ELF-1 (cell line): ENCODE measurements at places on chromosomes 2 and 18.
A peak's percentile ranks its signal among the peaks of the same experiment; 100 is the strongest.

GRCh38 chr18:7683753-7684152 is 116.6 kb downstream of the PTPRM start:
- peak; percentile 86 for DNase-seq

GRCh38 chr2:112187046-112187715 is 49.0 kb downstream of the FBLN7 start:
- DNase-seq, result no peak

GRCh38 chr2:111522231-111522768 is 361.7 kb downstream of the ANAPC1 start:
- DNase-seq, result no peak

DNA sequence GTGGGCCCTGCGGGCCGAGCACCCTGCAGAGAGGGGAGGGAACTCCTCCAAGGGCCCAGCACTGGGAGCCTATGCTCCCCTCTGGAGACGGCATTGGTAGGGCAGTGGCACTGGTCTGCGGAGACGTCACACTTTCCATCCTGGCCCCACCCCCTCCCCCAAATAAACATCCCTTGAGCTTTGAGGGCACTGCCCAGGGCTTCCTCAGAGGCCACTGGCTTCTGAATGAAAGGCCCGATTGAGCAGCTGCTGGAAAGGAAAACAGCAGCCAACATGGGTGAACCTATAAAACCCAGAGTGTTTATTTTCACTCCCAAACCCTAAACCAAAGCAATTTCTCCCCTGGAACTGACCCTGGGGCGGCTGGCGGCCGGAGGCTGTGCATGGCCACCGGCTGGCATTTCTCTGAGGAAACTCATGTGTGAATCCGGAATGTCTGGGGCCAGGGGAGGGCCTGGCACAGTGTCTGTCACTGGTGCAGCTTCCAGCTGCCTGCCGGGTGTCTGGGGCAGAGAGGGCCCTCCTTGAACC is 138.9 kb downstream of the DYSF start:
- DNase-seq, result peak; percentile 17

GRCh38 chr2:177542396-177542795 is 149.8 kb downstream of the AGPS start:
- no peak for DNase-seq

DNA sequence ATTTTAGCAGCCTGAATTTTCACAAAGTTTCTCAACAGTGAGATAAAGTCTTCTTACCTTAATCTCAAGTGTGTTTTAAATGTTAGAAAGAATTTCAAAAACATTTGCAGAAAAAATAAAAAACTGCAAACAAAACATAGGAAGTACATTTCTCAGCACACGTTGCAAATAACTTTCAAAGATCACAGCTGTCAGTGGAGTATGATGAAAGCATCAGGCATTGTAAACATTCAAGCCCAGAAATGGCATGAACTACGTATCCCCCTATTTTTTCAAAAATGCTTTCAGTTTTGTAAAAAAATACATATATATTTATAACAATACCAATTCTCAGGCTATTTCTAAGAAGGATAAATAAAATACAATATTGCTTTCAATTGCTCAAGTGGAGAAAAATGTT is 320.6 kb upstream of the TFPI start:
- no peak for DNase-seq

DNA sequence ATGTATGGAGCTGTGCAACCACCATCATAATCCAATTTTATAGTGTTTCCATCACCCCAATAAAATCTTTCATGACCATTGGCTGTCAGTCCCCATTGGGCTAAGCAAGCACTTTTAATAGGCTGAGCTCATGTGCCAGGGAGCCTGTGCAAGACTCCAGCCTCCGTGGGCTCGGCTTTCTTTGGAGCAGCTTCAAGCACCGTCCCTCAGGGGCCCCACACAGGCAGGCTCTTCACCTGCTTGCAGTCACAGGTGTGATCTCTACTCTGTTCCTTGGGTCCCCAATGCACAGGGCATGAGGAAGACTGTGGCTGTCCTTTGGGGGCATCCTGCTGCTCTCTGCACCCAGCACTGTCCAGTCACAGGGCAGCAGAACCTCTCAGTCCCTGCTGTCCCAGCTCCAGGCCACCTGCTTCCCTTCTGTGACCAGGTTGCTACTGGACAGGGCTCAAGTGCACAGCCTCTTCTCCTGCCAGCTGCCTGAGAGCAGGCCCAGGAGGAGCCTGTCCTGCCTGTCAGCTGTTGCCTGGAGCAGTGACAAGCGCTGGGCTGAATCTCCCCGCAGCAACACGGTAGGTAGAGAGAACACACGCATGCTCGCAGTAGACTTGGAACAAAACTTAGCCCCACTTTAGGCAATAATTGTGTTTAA is 40.7 kb upstream of the TMEM131 start:
- DNase-seq, result peak; percentile 35

DNA sequence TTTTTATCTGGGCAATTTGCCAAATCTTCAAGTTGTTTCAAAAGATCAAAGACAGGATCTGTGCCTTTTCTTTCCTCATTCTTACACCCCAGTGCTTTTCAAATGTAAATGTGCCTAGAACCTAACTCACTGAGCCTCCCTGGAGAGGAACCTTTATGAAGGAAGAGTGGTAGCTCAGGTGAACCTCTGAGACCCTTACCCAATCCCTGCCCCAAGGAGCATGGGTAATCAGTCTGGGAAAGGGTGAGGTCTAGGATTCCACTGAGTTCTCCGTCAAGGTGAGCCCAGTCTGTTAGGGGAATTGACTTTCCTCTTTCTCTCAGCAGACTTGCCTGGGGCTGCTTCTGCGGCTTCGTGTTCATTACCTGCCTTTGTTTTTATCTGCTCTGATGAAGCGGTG is 88.1 kb upstream of the MAP4K4 start:
- peak; percentile 62 for DNase-seq

- DNase-seq, result no peak
Observed at GRCh38 chr18:3983351-3983969, 471.6 kb downstream of the DLGAP1 start.

DNA sequence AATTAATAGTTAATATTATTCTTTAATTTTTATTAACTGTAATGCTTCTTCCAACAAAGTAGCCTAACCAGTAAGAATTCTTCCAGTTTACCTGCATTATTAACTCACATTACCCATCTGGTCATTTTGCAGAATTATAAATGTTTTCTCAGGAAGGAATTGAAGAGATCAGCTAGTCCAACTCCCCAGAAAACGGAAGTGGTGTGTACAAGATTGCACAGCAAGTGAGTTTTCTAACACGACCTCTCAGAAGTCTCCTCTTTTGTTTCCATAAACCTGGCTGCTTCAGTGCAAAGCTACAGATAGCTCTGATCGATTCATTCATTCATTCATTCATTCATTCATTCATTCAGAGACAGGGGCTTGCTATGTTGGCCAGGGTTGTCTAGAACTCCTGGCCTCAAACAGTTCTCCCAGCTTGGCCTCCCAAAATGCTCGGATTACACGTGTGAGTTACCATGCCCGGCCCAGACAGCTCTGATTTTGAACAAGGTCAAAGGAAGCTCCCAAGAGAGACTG is 128.8 kb upstream of the REV1 start:
- DNase-seq, result no peak

DNA sequence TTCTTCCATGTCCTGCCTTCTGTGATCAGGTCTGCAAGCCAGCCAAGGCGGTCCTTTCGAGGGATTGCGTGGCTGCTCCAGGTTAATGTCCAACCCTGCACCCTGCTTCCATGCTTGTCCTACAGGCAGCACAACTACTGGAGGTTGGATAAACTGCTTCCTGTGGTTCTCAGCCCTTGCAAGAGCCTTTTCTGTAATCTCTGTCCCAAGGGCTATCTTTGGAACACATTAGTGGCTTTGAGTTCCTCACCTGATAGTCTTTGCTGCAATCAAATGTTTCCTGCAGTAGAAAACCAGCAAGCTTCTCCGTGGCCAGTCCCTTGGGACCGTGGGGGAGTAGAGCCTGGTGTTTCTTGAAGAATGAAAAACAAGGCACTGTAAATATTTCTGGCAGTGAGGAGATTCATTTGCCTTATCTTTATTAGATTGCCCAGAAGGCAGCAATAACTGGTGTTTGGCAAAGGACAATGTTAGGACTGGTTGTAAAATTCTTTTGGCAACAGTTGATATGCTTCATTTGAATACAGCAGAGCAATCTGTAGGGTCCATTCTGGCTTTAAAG is 214.4 kb downstream of the FHOD3 start:
- DNase-seq, result no peak

DNA sequence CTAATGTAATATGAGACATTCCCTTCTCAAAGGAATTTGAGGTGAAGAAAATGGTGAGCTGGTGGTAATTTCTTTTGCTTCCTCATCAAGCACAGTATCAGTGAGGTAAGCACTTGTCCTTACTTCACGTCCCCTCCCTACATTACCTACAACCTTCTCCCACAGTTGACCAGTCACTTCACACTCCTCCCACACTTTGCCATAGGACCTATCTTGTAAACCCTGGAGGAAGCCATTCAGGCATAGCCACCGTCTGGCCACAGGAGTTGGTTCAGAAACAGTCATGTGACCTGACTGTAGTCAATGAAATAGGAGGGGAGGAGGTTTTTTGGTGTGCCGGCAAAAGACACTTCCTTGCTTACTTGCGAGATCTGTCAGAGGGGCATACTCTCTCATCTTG is 12.1 kb downstream of the ACOXL start:
- DNase-seq, result no peak

GRCh38 chr2:54158311-54158710 is 42.9 kb downstream of the ACYP2 start:
- no peak for DNase-seq

DNA sequence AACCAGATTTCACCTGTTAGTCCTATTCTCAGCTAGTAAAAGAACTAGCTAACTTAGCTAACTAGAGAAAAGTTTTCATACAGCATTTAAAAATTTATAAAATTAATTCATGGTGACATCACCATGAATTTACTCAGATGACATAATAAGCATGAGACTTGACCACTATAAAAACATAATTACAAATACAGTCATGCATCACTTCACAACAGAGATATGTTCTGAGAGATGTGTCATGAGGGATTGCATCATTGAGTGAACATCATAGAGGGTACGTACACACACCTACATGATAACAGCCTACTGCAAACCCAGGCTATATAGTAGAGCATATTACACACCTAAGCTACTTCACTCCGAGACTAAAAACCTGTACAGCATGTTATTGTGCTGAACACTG is 481.3 kb upstream of the CHAC2 start:
- no peak for DNase-seq

DNA sequence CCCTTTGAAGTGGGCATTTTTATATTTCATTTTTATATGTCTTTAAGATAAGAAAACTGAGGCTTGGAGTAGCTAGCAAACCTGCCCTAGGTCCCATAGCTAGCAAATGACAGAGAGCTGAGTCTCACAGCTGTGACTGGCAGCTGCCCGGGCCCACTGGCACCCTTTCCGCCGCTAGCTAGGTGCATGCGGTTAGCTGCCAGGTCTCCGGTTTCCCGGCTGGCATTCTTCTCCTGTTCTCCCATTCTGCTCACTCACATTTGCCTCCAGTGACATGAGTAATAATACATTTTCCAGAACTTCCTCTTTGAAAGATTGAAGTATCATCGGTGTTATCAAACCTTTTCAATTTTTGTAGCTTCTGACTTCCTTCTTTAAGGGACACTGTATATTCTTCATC is 38.7 kb downstream of the MTCL1 start:
- no peak for DNase-seq

GRCh38 chr2:10136101-10136934 is 13.8 kb downstream of the RRM2 start:
- no peak for DNase-seq

DNA sequence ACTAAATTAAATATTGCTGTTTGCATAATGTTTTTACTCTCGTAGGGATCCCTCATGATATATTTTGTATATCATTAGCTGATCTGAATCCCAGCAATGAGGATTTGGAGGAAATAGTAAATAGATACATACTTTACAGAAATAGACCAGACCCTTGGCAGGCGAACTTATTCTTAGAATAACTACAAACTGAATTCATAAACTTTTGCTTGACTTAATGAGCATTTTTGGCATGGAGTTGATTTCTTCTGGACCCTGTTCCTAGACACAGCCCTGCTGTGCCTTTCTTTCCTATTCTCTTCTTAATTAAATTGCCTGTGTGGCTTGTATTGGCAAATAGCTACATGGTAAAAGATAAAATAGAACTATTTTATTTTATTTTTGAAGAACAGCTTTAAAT is 145.9 kb downstream of the GREB1L start:
- no peak for DNase-seq

DNA sequence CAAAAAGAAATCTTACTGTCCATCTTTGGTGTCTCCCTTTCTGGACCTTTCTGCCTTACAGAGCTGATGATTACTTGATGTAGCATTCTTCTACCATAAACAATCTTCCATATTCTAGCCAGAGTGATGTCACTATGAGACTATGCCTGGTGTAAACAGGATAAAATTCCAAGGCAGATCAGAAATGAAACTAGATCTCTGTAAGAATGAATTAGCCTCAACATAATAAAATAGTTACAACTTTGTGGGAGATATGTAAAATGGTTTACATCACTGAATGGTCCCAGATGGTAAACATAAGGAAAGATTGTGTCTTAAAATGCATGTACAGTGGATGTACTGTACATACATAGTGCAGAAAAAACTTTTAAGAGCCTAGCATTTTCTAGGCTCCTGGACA is 112.3 kb upstream of the ZNF521 start:
- DNase-seq, result no peak

- DNase-seq, result no peak
Observed at GRCh38 chr2:134148843-134149472, 104.9 kb upstream of the MGAT5 start.

DNA sequence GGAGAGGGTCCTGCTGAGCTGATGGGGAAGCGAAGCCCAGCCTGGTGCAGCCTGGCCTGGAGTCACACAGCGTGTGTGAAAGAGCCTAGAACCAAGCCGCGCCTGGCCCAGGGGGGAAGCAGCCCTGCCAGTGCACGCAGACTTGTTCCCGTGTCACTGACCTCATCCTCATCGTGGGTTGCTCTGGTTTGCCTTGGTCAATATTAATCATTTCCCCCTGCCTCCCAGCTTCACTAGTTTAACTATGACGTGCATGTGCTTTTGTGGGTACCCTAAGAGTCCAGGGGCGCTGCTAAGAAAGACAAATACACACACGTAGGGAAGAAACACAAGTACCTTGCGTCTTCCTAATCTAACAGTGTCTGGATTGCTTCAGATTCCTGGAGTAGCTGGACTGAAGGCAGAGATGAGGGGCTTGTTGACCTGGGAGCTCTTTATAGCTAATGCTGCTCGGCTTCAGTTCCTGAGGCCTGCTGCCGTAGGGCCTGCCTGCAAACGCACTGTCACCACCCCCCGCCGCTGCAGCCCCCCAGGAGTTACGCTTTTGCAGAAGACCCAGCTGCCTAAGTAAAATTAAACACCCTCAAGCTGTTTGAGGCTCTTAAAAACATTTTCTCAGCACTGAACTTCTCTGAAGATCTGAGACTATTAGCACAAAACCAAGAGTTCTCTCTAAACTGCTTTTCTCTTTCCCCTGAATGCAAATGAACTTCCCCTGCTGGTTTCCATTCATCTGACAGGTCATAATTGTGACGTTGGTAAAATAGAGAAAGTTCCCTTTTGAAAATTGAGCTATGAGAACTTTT is 159.2 kb downstream of the FAM210A start:
- DNase-seq, result peak; percentile 65
